ENCODE measurements at places on chromosomes 3 and 15. TPM values are rescaled to one million over a fixed set of nuclear protein-coding genes. Genes with fewer than 3 reads are reported as not detected.

The NEK11 gene
- 1.6 TPM for total RNA-seq

The LDHAL6B gene
- not detected for total RNA-seq

The NMNAT3 gene
- total RNA-seq = 1.9 TPM

The LINGO1 gene
- total RNA-seq = not detected

The ATP13A4 gene
- 1.6 TPM for total RNA-seq

The STAC gene
- not detected for total RNA-seq

The TXNRD3 gene
- 1.0 TPM for total RNA-seq

The SUCNR1 gene
- not detected for total RNA-seq
